Hypothalamus (tissue), 51 donors: ENCODE measurements at places on chromosomes 5 and 9.

- no peak for DNase-seq
These were observed 197.7 kb downstream of the MCTP1 start for GRCh38 chr5:95086927-95087815.

- DNase-seq, result no peak
These were observed 5.5 kb downstream of the KCNIP1 start for GRCh38 chr5:170509348-170509660.

GRCh38 chr5:97297063-97297703 is 114.1 kb upstream of the RIOK2 start:
- peak; percentile 7 for DNase-seq

DNA sequence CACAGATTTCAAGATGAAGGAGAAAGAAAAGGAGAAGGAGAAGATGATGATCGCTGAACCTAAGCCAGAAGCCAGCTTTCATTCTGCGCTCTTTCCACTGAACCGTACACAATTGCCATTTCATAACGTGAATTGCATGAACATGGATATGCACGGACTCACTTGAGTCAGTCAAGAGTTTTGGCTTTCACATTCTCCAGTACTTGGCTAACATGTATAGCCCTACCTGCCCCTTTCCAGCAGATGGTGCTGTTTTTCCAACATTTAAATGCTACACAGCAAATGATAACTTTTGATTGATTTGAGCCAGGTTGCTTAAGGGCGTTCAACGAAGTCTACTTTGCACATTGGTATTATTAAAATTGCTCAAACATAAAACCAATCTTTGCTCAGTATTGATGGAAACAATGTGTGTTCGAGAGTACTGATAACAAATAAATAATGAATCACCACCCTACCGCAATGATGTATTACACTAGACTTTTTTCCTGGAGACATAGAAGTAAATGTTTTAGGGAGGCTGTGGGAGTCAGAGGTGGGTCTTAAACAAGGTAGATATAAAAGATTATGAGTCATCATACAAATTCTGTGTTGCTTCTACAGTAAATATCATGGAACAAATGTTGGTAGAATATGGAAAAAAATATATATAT is 196.4 kb downstream of the TRPM3 start:
- DNase-seq, result no peak

DNA sequence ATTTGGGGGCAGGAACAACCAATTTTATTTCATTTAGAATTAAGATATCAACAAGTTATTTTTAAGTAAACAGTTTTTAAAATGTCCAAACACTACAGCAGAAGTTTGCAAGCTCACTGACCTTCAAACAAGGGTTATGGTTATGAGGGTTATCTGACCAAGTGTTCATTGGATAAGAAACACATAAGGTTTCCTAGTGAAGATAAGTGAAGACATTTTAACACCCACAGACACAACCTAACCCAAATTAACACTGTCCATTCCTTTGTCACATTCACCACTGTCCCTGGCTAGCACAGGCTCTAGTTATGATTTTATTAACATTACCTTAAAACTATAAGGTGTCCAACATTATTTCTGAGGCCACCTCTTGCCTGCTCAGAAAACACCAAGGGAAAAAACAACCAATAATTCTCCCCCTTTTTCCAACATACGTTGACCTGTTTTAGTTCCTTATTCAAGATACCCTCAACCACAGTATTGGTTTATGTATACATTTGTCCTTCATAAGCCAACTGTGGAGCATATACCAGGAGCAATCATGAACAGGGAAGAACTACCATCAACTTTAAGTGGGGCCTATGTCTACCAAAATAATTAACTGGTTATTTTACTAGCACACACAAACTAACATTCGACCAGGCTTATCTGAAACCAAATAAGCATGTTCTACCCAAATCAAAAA is 4.0 kb downstream of the ETF1 start:
- no peak for DNase-seq

DNA sequence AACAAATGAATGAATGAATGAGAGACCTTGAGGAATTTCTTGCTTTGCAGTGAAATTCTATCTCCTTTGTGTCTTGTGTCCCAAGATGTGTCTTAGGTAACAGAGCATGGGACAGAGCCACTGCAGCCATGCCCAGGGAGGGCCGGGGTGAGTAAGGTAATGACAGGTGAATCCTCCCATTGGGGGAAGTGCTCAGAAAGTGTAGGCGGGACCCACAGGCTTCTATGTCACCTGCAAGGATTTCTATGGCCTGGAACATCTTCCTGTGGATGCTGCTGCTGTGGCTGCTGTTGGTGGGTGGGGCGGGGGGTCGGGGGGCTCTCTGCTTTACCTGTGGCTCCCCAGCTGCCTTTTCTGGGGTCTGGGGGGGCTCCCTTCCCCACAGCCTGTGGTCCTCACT is 133.6 kb upstream of the IER5L start:
- DNase-seq, result no peak

DNA sequence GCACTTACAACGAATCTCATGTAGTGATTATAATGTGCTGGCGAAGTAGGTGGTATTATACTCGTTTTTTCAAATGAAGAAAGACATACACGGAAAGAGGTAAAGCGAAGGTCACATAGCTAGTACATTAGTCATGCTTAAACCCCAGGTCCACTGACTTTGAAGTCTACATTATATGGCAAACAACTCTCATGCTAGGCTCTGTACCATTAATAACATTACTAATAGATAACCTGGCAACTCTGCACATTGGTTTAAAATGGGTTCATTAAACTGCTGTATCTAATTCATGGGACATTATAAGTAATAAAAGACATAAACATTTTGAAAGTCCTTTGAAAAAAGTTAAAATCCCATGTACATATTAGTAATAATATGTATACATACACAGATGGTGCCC is 21.2 kb downstream of the FYB1 start:
- no peak for DNase-seq

DNA sequence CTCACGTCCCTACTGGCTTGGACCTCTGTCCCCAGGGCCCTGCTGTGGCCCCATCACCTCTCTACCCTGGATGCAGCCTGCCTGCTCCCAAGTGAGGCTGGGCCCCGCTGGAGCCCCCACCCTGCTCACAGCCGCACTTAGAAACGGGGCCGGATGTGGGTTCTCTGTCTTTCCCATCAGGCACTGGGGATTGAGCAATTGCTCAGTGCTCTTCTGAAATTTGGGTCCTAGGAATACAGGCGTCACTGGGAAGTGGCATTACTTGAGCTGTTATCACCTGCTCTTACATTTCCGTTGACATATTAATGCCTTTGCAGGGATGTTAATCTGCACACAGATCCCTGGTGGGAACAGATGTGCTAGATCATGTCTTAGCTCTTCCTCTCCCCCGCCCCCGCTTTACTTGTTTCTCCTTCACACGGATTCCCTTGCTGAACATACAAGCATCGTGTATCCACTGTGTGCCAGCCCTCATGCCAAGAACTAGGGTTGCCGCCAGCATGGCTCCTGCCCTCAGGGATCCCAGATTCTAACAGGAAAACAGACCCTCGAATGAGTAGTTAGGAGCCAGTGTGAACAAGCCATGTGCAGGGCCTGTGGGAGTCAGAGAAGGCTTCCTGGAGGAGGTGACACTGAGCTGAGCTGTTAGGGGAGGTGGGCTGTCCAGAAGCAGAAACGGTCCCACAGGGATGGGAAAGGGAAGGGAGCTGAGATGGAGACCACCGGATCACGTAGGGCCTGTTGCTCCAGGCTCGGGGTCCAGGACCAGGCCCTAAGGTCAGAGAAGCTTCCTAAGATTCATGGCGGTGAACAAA is 65.1 kb downstream of the NEK6 start:
- DNase-seq, result no peak

GRCh38 chr5:74418709-74419108 is 221.8 kb downstream of the ENC1 start:
- DNase-seq, result no peak

- peak; percentile 63 for DNase-seq
These were observed at the start of gene LRRC14B for GRCh38 chr5:191036-191948. Gene LRRC14B (plus strand): TSS chr5:191495. CDS start chr5:191539, 44 bp downstream.

- no peak for DNase-seq
These were observed 286.3 kb downstream of the PDE4D start for GRCh38 chr5:59607138-59607765.

DNA sequence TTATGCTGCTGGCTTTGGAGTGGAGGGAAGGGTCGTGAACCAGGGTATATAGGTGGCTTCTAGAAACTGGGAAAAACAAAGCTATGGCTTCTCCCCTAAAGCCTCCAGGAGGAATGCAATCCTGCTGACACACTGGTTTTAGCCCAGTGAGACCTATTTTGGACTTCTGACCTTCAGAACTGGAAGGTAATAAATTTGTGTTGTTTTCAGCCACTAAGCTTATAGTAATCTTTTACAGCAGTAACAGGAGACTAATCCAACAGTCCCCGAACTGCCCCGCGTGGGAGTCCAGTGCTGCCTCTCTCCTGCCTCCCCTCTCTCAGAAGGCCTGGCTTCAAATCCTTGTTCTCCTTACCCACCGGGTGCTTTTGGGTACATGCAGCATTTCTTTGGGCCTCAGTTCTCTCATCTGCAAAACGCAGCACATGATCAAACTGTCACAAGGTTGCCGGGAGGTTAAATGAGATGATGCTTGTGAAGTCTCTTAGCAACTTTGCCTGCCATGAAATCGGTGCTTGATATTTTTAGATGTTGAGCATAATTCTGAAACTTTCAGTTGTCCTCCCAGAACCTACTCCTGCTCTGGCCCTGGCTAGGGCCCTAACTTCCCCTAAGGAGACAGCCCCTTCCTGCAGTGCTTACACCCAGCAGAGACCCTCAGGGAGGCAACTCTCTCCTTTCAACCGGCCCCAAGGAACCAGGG is 127.3 kb upstream of the BOD1 start:
- DNase-seq, result no peak

DNA sequence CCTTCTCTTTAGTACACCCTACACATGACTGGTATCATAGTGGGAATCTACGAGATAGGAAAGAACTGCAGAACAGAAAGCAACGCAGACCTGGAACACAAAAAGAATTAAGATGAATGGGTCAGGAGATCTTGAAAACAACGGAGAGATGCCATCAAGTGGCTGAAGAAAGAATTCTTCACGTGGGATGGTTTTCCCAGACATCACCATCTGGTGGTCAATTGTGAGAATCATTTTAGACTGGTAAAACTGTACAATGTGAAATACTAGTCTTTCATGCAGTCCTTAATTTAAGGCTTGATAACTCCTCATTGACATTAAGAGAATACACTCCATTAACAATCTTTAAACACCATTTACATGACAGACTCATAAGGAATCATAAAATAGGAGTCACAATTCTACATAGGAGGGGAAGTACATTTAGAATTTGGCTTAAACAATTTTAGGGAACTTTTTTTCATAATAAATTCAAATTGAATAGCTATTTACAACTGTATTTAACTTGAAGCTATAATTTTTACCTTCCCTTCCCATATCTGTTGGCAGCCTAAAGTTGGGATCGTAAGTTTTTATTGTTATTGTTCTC is 128.4 kb upstream of the TRPM3 start:
- peak; percentile 1 for DNase-seq

- no peak for DNase-seq
These were observed 21.2 kb downstream of the GADD45G start for GRCh38 chr9:89625721-89626687.

GRCh38 chr5:36392818-36393217 is 91.1 kb upstream of the RANBP3L start:
- DNase-seq, result no peak

GRCh38 chr9:95515272-95516113 is 1.3 kb downstream of the PTCH1 start:
- DNase-seq, result no peak

DNA sequence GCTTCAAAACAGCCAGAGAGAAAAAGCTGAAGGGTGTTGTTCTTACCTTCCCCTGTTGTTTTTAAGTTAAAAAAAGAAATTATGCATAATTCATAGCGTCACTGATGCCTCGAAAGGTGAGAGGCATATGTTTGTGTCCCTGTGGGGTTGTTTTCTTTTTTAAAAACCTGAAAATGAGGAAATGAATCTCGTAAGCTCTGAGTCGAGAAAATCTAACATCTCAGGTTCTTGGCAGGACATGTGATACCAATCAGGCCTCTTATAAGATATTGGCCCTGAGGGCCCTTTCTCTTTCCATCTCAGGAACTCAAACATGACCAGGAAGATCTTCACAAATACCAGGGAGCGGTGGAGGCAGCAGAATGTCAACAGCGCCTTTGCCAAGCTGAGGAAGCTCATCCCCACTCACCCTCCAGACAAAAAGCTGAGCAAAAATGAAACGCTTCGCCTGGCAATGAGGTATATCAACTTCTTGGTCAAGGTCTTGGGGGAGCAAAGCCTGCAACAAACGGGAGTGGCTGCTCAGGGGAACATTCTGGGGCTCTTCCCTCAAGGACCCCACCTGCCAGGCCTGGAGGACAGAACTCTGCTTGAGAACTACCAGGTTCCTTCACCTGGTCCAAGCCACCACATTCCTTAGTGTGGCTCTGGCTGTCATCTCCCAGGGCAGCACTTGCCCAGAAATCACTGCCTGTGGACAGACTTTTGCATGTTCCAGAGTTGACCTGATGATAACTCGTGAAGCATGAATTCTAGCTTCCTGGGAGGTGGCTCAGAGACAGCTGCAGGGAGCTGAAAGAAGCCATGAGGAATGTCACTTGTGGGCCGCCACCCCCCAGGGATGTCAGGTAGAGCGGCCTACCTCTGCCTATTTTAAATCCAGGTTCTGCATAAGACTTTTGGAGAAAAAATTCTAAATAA is at the start of gene TAL2:
Gene TAL2, plus strand, starts transcription at position 274 of the 921 bp plus-strand sequence. Its CDS starts 40 bp downstream, at position 314.
- no peak for DNase-seq

- no peak for DNase-seq
These were observed 171.8 kb downstream of the XRCC4 start for GRCh38 chr5:83249156-83249555.

DNA sequence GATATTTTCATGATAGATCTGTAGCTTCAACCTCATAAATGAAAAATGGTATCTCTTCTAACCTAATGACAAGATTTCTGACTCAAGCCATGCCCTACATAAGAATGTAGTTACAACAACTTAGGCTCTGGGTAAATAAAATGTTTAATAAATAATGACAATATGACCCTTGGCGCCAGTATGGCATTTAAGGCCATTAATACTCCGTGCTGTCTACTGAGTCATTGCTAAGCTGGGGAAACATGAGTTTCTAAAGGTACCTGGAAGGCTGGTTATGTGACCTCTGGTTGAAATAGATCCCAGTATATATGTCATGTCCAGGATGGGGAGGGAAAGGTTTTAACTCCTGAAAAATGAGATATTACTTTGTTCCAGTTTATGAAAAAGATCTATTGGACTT is 58.0 kb upstream of the CEMIP2 start:
- DNase-seq, result no peak

- no peak for DNase-seq
These were observed 6.8 kb downstream of the DNAJB5 start for GRCh38 chr9:34996181-34996904.

DNA sequence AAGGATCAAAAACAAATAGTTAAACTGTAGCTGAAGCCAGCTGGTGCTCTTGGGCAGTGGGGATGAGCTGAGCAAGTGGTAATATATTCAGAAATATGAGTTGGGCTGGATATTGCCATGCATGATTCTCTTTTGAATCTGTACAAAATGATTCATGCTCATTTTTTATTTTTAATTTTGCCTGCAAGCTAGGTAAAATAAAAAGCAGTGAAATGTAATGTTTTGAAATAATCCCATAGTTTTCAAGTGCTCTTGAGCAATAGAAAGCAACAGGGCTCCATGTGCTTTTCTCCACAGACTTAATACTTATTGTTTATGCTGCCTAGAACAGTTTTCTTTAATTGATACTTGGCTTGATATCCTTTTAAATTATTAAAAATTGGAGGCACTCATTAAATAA is 489.3 kb downstream of the TLE4 start:
- no peak for DNase-seq
